ENCODE measurements at places on chromosomes 5 and 9.
A peak's percentile ranks its signal among the peaks of the same experiment; 100 is the strongest.

- no peak overlapping the region for H3K27ac ChIP-seq
- H3K4me3 ChIP-seq = no peak overlapping the region
- no peak for DNase-seq
Observed at GRCh38 chr5:151614565-151614964, 23.4 kb upstream of the FAT2 start.

GRCh38 chr9:72363908-72364678 is 915 bp downstream of the ZFAND5 start:
- peaks cover 21% of the 10 kb centered on the region for H3K4me1 ChIP-seq
- peak; percentile 52 for DNase-seq
- H3K36me3 ChIP-seq = peaks cover 12% of the 10 kb centered on the region
- H3K27ac ChIP-seq = peak overlapping the region; percentile 93

GRCh38 chr9:87991151-87991870 is 17.0 kb upstream of the CDK20 start:
- H3K27me3 ChIP-seq = peaks cover 18% of the 10 kb centered on the region
- H3K27ac ChIP-seq = no peak overlapping the region
- no peak overlapping the region for H3K4me3 ChIP-seq
- H3K36me3 ChIP-seq = no peaks in the 10 kb centered on the region
- no peaks in the 10 kb centered on the region for H3K4me1 ChIP-seq

DNA sequence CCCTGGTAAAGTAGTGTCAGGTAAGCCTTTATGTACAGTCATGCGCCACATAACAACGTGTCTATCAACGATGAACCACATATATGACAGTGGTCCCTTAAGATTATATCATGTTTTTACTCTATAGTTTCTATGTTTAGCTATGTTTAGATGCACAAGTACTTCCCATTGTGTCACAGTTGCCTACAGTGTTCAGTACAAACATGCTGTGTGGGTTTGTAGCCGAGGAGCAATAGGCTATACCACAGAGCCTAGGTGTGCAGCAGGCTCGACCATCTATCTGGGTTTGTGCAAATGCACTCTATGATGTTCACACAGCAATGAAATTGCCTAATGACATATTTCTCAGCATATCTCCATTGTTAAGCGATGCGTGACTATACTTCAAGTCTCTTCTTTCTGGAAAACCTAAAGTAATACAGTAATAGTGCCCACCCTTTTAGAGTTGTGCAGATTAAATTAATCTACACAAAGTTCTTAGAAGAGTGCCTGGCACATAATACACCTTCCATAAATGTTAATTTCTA is 295.9 kb downstream of the ARHGAP26 start:
- peaks cover 31% of the 10 kb centered on the region for H3K4me1 ChIP-seq
- H3K4me3 ChIP-seq = no peak overlapping the region
- H3K36me3 ChIP-seq = peaks cover 11% of the 10 kb centered on the region
- H3K27ac ChIP-seq = no peak overlapping the region

- H3K36me3 ChIP-seq = no peaks in the 10 kb centered on the region
- H3K27ac ChIP-seq = no peak overlapping the region
- H3K4me3 ChIP-seq = no peak overlapping the region
Observed at GRCh38 chr5:79349047-79349446, 113.1 kb downstream of the JMY start.

GRCh38 chr5:132489051-132489770 is 1.4 kb downstream of the IRF1 start:
- H3K36me3 ChIP-seq = peaks cover 40% of the 10 kb centered on the region
- H3K4me1 ChIP-seq = peaks cover 81% of the 10 kb centered on the region
- peak overlapping the region; percentile 99 for H3K4me3 ChIP-seq
- peak overlapping the region; percentile 95 for H3K27ac ChIP-seq
- no peaks in the 10 kb centered on the region for H3K27me3 ChIP-seq

- H3K4me3 ChIP-seq = no peak overlapping the region
- peak overlapping the region; percentile 15 for H3K27ac ChIP-seq
- no peaks in the 10 kb centered on the region for H3K36me3 ChIP-seq
- peaks cover 10% of the 10 kb centered on the region for H3K4me1 ChIP-seq
Observed at GRCh38 chr9:6049798-6050197, 34.4 kb upstream of the RANBP6 start.

All from stimulated activated naive B cell treated with anti-CD40 and anti-IgM and Interleukin-4, amounts not matched to agents 10 μg/mL and 1 μg/mL and 100 μg/mL, for 72 hours (primary cell).